Coronary artery (tissue), 2 donors: ENCODE measurements at places on chromosomes 7 and 10.

DNA sequence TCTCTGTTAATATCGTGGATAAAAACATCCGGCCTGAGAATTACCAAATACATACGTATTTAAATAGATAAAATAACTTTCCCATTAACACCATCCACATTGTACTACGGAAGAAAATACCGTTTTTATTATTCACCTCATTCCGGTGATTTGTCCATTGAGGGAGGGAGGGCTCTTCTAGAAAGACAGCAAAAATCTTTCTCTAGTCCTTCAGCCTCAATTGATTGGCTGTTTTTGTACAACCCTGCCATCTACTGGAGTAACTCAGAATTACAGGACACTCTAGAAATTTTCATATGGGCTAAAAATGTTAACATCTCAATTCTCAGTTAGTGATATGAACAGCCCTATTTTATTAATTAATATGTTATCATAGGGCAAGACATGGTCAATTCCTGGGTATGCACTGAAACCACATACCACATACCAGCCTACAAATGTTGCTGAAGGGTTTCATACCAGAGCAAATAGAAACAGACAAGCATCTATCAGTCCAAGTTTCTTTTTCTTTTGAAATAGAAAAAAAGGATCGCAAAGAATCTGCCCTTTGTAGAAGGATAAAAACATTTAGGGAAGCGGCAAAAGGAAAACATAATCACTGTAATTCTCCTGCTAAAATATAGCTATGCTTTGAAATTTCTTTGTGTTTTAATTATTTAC is 55.8 kb upstream of the CDCA7L start:
- no peak for DNase-seq

- DNase-seq, result no peak
These were observed 21.4 kb downstream of the LRRC17 start for GRCh38 chr7:102934239-102934638.

DNA sequence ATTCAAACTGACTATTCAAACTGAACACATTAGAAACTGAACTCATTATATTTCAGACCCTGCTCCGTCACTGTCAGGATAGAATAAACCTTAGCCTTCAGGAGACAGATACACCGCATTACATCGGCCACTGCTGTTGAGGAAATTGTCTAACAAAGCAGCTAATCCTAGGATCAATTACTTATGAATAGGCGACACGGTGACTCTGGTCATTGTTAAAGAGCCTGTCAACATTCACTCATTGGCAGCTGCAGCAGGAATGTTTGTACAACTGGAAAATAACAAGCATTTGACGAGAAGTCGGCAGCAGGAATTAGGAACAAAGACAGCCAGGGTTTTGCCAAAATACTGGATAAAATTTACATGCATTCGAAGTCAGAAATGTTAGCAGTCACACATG is 112.0 kb upstream of the MKX start:
- DNase-seq, result no peak

DNA sequence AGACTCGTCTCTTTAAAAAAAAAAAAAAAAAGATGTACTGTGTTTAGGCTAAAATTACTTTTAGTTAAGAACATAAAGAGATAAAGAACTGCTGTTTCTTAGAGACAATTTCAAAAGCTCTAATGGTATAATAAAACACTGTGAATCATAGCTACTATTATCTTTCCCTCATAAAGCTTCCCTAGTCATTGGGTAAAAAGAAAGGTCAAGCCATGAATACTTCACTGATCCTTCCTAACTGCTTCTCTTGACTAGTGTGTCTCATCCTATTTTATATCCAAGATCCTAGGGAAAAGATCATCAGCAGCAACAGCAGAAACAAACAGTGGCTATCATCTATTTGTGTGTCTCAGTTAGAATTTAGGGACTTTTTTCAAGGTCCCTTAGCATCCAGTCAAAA is 10.5 kb downstream of the YME1L1 start:
- no peak for DNase-seq

DNA sequence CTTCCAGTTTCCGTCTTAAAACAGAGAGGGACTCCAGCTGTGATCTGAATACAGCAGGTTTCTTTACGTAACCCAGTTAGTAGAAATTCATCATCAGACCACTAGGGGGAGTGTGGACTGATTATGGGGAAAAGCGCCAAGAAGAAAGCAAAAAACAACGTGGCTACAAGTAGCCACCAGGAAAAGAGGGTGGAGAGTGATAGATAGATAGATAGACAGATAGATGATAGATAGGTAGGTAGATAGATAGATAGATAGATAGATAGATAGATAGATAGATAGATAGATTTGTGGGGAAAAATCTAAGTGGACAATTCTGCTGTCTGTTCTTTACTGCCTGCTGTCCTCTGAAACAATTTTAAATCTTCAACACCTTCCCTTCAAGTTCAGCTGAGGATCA is 12.7 kb upstream of the AKR1B10 start:
- no peak for DNase-seq

DNA sequence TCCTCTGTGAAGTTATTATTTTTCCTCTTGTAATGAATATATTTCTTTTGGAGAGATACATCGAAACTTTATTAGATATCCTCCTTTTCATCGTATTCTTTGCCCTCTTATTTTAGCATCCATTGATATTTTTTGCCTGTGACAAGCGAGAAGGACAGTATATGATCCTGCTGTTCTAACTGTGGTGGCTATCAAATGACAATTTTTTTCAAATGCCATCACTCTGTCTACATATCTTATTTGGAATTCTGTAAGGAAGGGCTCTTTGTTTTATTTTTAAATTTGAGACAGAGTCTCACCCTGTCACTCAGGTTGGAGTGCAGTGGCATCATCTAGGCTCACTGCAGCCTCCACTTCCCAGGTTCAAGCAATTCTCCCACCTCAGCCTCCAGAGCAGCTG is 128.5 kb downstream of the LYZL1 start:
- DNase-seq, result no peak

GRCh38 chr10:98369801-98370200 is 45.2 kb downstream of the PYROXD2 start:
- no peak for DNase-seq

DNA sequence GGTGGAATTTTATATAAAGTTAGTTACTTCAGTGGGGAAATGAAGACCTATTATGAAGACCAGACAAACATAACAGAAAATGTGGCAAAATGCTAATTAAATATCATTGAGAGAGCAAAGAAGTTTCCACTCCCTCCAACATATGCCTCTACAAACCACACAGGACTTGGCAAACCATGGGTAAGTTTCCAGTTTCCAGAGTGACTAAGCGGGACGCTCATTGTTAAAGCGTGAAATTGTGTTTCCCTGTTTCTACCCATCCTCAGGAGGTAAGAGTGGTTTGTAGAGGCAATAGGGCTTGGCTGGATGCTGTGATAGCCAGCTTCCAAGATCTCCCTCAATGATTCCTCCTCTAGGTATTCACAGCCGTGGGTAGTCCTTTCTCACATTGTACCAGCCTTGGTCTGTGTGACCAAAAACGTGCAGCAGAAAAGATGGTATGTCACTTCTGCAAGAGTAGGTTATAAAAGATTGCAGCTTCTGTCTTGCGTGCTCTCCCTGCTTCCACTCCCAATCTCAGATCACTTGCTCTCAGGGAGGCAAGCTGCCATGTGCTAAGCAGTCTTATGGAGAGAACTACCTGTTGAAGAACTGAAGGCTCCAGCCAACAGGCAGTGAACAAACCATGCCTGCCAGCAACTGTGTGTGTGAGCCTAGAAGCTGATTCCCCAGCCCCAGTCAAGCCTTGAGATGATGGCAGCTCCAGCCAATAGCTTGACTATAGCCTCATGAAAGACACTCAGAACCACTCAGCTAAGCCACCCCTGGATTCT is 35.7 kb downstream of the CBX3 start:
- no peak for DNase-seq

DNA sequence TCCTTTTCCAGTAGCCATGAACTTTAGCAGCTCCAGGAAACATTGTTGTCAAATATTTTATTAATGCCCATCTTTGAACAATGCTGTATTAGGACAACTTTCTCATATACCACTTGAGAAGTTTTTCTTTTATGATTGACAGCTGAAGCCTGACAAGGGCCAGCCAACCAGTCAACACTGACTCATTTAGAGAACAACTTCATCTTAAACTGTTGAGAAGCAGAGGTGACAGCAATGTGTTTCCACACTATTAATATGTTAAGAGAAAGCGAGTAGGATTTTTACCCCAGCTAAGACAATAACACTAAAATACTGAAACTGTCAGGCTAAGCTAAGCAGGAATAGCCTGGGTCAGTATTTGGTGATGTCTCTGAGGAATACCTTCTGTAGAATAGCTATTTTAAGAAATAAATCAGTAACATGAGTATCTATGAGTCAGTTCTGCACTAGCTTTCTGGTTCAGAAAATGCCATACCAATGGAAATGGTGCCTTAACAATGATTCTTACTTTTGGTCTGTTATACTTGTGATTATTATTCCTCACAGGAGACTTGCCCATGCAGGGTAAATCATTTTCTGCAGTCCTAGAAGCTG is 168.8 kb upstream of the POT1 start:
- no peak for DNase-seq

DNA sequence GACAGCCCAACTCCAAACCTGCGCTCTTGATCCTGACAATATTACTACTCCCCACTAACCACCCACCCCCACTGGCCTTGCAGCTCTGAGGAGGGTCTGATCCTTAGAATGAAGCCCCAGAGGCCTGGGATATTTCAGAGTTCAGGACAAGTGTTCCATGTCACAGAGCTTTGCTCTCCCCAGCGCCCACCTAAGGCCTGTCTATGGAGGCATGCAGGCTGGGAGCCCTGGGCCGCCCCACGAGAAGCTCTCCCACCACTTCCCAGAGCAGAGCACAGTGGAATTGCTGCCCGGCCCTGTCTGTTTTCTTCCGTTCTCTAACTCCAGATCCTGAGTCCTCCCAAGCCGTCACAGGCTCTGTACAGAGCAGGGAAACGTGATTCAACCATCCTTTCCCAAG is 74.6 kb downstream of the COL13A1 start:
- DNase-seq, result no peak

DNA sequence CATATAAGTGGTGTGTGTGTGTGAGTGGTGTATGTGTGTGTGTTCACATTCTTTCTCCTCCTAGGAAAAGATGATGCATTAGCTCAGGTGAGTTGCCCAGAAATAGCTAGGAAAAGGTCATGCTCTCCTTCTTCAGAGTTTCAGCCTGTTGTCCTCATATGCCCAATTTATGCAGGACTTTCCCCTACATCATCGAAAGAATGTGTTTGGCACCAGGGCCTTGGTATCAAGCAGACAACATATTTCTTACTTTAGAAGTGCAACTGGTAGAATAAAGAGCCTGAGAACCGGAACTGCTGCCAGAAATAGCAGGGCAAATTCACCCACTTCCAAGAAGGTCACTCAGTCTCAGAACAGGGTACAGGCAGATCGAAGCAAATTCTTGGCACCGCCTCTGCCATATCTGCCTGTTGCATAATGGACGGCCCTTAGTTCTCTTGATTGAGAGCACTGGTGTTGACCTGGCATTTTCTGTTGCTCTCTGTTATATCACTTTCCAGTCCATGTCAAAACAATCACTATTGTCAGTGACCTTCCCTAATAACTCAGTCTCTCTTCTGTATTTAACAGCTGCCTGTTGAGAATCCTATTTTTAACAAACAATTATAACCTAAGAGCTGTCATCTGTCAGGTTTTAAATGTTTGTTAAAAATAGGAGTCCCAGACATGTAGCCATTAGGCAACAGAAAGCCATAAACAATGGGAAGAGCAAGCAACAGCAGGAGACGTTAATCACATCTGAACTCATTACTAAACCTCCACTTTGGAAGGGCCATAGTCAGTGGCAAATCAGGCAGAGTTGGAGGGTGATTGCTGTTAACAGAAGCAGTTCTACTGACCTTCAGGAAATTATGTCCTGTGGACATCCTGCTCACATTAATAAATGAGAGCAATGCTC is 20.7 kb downstream of the ADRB1 start:
- no peak for DNase-seq

DNA sequence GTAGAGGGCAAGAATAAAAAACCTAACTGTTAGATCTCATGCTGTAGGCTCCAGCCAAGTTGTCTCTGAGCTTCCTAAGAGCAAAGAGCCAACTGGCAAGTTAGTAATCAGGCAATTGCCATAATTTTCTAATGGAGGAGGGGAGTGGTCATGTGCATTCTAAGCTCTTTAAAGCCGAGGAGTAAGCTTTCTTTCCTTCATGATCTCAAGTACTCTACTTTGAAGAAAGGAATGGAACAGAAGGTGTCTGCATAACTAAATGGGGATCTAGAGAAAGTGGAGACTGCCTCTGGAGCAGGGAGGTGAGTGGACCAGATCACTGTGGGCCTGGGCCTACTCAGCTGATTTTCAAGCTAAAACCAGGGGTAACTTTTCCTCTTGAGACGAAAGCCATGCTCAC is 37.7 kb upstream of the TOMM7 start:
- DNase-seq, result no peak

DNA sequence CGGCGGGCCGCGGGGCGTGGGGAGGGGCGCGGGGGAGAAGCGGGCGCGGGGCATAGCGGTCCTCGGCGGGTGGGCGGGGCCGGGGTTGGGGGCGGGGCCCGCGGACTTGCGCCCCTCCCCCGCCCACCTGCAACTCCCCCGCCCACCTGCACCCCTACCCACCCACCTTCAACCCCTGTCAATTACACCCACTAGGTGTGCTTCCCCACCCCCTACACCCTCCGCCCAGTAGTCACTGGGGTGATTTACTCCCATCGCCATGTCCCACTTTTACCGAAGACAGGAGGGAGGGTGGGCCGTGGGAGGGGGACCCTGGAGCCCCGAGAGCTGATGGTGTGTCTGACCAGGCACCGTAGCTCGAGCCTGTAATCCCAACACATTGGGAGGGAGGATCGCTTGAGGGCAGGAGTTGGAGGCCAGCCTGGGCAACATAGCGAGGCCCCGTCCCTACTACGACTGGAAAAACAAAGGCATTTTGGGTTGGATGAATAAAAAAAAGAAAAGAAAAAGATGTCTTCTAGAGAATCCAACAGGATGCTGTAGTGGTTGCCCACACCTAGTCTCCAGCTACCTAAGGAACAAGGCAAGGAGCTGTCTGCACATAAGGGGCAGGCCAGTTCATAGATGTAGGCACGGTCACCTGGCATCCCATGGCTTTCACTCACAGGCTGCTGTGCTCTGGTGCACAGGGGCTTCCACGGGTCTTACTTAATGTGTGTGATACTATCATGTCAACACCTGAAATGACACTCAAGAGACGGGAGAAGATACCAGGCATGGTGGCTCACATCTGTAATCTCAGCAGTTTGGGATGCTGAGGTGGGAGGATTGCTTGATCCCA is 761 bp downstream of the KCTD7 start:
- peak; percentile 84 for DNase-seq

- no peak for DNase-seq
These were observed 60.2 kb upstream of the NRBF2 start for GRCh38 chr10:63072951-63073350.

GRCh38 chr7:74183653-74184450 is 9.7 kb downstream of the EIF4H start:
- no peak for DNase-seq

DNA sequence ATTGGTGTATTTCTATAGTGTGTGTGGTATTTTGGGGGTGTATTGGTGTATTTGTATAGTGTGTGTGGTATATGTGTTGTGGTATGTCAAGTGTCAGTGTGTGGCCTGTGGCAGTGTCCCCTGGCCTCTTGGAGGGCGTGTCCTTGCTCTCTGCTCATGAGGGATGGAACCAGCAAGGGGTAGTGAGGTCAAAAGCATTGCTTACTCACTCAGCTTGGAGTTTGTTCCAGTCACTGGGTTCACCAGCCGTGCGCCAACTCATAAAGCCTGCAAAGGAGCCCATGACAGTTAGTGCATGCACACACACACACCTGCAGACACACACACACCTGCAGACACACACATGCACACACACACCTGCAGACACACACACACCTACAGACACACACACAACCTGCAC is 4.3 kb upstream of the TRPV6 start:
- DNase-seq, result peak; percentile 3

GRCh38 chr10:43731486-43731885 is 82.8 kb upstream of the ZNF32 start:
- DNase-seq, result no peak
